ENCODE measurements at places on chromosomes 12 and 14. TPM values are rescaled to one million over a fixed set of nuclear protein-coding genes. Genes with fewer than 3 reads are reported as not detected.

DNA sequence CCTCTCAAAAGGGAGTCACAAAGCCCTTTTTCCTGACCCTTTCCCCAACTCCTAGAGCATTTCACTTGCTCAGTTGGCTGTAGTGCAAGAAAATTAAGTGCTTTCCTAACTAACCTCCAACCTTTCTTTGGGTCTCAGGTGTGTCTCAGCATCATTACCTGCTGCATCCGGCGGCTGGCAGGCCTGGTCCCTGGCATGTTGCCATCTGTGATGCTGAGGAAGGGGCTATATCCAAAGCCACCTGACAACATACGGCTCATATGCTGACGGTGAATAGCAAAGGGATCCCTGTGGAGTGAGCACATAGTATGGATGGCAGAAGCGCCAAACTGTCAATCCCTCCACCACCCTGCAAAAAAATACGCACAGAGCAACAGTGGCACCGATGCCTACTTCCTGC, 1.2 kb downstream of the MLF2 start:
- no peak for DNase-seq

DNA sequence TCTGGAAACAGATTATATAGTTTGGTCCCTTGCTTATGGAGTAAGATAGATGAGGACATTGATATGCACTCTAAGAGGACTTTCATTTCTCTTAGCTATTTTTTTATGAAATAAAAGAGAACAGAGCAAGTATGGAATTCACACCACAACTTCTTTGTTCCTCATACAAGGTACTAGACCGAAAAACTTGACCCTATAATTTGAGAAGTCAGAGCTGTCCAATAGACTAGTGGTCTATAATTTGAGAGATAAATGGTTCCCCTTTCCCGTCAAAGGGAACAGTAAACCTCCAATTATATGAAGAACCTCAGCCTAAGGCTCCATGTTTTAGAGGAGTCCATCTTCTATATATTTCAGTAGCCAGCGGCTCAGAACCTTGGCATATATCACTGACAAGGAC, 58.5 kb upstream of the HIF1A start:
- DNase-seq, result no peak

Gene CORO1C
- total RNA-seq, result 128 TPM

Gene TCL1B
- total RNA-seq, result not detected
